Gastroesophageal sphincter (tissue), 4 donors: ENCODE measurements at places on chromosomes 3 and 15.

DNA sequence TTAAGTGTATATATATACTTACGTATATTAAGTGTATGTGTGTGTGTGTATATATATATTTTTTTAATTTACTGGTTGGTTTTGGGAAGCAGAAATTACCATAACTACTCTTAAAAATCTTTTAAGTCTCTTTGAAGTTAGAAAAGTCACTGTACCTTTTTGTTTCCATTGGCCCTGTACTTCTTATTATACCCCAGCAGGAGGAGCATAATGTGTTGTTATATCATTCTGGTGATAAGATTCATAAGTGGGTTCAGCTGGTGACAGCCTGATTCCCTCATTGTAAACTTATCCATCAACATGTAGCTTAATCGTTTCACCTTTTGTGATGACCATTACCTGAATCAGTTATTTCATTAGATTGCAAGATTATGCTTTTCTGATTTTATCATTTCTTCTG lies 30.8 kb downstream of the MLH1 start:
- no peak for ATAC-seq

DNA sequence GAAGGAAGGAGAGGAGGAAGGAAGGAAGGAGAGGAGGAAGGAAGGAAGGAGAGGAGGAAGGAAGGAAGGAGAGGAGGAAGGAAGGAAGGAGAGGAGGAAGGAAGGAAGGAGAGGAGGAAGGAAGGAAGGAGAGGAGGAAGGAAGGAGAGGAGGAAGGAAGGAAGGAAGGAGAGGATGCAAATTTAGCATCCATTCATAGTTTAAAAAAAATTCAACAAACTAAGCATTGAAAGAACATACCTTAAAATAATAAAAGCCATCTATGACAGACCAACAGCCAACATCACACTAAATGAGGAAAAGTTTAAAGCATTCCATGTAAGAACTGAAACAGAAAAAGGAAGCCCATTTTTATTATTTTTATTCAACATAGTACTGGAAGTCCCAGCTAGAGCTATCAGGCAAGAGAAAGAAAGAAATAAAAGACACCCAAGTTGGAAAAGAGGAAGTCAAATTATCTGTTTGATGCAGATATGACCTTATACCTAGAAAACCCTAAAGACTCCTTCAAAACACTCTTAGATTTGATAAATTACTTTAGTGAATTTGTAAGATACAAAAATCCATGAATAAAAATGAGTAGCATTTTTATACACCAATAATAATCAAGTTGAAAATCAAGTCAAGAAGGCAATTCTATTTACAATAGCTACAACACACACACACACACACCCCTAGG lies 52.2 kb upstream of the FXR1 start:
- ATAC-seq, result no peak

- ATAC-seq, result no peak
Measured at GRCh38 chr3:184796551-184796950, 15.4 kb upstream of the VPS8 start.

- ATAC-seq, result peak; percentile 46
Measured at GRCh38 chr3:177554895-177555759, 357.8 kb upstream of the TBL1XR1 start.

GRCh38 chr15:95840004-95840403 lies 490.5 kb upstream of the NR2F2 start:
- ATAC-seq, result peak; percentile 82

- ATAC-seq, result no peak
Measured at GRCh38 chr3:181076558-181076957, 87.0 kb upstream of the DNAJC19 start.

DNA sequence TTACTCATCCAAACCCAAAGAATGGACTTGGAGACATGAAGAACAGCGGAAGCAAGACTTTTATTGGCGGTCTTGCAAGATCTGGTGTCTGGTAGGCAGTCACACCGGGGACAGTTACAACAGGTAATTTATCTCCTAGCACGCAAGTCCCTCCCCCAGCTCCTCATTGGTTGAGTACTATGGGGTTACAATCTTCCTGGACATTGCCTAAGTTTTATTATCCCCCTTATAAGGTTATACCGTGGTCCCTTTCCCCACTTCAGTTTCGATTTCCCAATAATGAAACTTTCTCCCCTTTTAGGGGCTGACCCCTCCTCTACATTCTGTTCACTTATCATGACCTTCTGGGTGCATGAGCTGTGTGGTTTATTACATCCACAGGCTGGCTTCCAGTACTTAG lies 18.7 kb downstream of the ARL8B start:
- no peak for ATAC-seq
